ENCODE measurements at places on chromosomes 5 and 9.

- DNase-seq, result no peak
Observed at GRCh38 chr9:119175581-119175980, 193.7 kb downstream of the BRINP1 start.

- DNase-seq, result no peak
Observed at GRCh38 chr9:84903963-84904362, 234.4 kb downstream of the NTRK2 start.

- no peak for DNase-seq
Observed at GRCh38 chr9:123924727-123925126, 5.2 kb downstream of the DENND1A start.

DNA sequence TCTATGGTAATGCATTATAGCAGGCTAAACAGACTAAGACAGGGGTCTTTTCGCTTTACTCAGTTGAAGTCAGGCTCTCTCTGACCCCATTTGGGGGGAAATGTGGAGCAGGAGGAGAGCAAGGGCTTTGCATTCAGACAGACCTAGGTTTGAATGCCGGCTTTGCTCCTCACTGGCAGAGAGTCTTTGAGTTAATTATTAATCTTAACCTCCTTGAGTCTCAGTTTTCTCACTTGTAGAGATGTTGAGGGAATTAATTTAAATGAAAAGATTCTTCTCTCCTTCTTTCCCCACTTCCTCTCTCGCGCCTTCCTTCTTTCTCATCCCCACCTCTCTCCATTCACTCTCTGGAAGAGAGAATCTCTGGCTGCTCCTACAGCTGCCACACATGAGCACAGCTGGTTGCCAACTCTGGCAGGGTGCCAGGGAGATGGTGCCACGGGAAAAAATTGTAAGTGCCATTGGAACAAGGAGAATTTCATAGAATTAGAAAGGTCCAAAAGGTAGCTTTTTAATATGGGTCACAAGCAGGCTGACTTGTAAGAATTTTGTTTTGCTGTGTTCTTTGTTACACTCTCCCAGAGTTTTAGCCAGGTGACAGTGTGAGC is 25.2 kb upstream of the GLRA1 start:
- DNase-seq, result no peak

DNA sequence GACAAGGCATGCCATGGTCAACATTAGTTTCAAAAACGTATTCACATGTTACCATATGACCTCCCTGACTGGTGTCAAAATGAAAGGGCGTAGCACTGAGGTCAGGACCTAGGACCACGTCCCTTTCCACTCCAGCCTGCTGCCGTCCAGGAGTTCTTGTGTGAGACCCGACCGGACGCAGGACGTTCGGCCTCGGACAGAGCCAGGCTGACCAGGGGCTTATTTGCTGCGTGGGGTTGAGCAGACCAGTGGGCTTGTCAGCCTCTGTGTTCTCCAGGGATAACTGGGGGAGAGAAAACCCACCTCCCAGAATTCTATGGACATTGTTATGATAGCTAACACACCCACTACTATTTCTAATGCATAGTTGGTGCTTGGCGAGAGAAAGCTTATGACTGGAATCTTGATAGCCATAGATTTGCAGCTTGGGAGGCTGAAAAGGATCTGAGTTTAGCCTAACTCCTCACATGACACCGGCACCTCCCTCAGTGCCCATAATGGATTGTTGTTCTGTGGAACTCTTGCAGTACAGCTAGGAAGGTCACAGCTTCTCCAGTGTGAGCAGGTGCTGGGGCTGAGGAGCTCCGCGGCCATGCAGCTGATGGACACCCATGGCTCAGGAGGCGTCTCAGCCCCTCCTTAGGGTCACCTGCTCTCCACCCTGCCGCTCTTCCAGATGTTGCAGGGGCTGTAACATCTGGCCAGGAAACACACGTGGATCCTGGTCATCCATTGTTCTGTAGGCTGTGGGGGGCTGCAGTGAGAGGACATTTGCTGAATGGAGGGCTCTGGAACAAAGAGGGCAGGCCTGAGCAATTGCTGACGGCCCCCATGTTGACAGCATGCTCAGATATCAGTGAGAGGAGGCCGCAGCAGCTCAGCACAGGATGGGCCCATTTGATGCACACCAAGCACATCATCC is 368.4 kb downstream of the IRX2 start:
- DNase-seq, result no peak

DNA sequence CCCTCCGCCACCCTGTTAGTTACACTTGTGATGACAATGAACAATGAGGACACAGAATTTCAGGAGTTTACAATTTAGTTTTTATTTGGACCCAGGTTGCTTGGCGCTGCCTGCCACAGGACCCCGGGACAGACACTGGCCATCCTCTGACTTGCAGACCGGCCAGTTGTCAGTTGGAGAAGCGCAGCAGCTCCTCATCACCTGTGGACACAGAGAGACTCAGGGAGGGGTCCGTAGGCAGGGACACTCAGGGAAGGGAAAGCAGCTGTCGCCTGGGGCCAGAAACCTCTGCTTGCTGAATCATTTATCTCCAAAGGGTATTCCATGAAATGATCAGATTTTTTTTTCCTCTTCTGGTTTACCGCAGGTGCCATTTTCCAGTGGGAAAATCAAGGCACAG is 18.0 kb downstream of the AMBP start:
- DNase-seq, result no peak

DNA sequence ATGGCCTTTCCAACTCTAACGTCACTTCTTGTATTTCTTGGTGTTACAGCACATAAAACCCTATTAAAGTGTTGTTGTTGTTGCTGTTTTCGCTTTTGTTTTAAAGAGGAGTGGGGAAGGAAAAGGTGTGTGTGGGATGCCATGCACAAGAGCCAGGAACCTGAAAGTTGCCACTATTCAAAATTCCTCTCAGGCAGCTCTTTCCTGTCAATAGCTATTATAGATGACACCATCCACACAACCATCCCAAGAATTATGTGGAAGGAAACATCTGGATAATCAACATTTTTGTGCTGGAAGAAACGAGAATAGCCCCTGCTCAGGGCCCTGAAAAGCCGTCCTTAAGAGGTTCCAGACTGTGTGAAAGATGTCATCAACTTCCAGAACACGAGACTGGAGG is 79.3 kb downstream of the SHB start:
- no peak for DNase-seq

GRCh38 chr9:121860744-121861143 is 209.3 kb downstream of the DAB2IP start:
- DNase-seq, result no peak

GRCh38 chr9:114938687-114939575 is 8.5 kb upstream of the TNFSF8 start:
- DNase-seq, result no peak

- no peak for DNase-seq
Observed at GRCh38 chr5:175377816-175378215, 66.2 kb downstream of the DRD1 start.

DNA sequence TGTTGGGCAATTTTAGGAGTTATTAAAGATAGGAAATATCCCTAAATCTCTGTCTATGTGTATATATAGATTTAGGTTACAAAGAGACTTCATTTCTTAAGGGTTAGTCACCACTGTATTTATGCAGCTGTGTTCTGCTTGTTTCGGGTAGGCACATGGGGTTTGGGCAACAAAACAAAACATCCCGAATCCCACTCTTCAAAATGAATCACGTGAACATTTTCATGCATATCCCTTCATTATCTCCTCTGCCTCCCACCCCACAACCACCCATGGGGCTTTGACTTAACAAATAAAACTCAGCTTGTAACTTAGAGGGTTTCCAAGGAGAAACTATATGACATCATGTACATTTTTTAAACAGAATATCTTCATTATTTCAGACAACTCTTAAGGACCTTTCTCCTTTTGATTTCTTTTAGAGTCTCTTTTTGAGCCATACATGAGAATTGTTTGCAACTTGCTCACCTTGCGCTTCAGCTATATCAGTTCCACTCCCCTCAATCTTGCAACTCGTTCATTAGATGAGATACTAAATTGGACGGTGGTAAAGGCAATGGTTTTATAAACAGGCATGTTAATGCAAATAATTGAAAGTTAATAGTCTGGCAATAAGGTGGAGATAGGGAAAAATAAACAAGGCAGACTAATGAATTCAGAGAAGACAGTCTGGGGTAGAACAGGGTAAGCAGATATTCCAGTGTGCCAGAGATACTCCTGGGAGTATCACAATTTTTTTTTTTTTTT is 136.7 kb downstream of the CD180 start:
- DNase-seq, result no peak

GRCh38 chr5:138990986-138991590 is 116.0 kb upstream of the LRRTM2 start:
- DNase-seq, result no peak

DNA sequence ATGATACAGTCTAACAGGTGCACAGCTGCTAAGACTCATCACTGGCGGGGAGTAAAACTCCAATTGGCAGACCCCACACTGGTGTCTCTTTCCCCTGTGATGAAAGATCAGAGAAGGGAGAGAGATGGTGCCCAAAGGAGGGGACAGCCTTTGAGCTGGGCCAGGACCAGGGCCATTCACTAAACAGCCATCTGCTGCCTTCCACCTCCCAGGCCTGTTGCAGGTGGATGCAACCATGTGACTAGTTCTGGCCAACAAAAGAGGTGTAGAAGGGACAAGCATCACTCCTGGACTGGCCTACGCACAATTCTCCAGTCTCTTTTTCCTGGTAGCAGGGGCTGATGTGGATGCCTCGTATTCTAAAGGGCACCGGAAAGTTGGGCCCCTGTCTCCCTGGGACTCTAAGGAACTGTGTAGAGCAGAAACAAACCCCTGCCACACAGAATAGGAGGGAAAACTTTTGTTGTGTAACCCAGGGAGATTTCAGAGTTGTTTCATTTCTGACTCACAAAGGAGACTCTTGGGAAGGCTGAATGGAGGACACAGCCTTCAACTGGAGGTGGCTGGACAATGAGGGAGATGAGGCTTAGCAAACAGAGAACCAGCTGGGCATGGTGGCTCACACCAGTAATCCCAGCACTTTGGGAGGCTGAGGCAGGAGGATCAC is 26.9 kb downstream of the TNIP1 start:
- DNase-seq, result no peak

DNA sequence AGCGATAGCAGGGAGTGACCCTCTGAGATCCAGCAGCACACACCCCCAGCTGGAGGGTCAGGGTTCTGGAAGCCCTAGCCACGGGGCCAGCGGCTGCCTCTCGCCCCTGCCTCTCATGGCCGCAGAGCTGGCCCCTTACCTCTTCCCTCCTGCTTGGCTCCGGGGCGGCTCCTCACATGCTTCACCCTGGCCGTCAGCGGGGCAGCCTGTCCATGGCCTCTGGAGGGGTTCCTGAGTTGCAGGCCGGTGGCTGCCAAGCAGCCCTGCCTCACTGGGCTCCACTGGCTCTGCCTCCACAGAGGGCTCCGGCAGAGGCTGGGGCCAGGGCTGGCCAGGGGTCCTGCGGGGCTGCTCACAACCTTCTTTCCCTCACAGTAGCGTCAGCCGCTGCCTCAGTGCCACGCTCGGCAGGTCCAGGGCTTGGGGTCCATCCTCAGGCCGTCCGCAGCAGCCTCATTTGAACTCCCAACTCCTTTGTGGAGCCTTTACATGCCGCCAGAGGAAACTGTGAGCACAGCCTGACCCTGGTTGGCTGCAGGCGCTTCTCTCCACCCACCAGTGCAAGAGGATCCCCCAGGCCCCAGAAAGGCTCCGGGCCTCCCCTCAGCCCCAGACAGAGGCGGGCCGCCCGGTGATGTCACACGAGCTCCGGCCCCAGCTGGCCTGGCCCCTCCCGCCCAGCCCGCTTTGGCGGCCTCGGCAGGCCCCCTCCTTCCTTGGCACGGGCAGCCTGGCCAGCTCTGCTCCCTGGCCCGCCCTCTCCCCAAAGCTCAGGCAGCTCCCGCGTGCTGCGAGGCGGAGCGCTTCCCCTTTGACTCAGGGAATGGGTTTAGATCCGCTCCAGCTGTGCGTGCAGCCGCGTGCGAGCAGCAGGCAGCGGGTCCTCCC is at the start of gene ANGPTL2:
ANGPTL2 (minus strand) TSS at position 460 of the 888 bp plus-strand sequence. CDS start 13,904 bp downstream, outside the sequence.
- DNase-seq, result no peak

GRCh38 chr9:14189578-14189977 is 124.4 kb downstream of the NFIB start:
- DNase-seq, result no peak

DNA sequence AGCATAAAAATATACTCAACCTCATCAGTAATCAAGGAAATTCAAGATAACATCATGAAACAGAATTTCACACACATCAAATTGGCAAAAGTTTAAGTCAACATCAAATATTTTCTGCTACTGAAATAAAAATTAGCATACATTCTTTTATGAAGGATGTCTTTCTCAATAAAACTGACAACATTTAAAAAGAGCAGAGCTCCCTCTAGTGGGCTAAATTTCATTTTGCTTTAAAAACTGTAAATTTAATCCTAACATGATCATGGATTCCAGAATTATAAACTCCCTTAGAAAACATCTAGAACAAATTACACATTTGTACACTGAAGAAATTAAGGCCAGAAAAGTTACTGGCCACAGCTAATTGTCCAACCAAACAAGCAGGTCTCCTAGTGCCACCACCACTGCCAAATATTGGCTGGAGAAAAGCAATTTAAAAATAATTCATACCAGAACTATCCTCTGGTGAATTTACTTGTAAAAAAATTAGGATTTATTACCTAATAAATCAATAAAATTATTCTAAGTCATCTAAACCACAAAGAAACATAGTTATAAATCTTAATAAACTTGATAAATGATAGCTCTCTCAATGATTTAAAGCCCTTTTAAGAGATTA is 31.2 kb downstream of the DEPDC1B start:
- no peak for DNase-seq

DNA sequence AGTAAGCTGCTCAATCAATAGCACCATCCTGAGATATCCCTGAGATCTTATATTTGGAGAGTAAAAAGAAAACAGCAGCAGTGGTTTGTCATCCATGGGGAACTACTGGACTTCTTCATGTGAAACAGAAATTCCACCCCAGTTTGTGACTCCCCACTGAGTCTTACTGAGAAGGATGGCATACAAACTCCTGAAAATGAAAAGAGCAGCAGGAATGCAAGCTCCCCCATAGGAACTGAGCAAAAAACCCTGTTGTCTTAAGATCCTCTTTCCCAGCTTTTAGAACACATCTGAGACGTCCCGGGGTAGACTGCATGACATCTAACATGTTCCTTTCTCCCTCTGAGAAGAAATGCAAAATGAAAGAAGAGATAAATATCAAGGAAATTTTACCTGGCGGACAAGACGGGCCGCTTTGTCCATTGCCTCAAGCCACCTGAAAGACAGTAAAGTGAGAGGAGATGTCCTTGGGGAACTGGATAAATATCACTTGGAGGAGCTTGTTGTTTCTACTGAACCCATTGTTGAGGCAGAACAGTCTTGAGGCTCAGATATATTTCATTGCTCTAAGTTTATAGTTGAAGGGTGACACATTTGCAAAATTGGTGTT is 117.1 kb downstream of the NUDT12 start:
- no peak for DNase-seq

Data from NCI-H187 (cell line).